ENCODE measurements at places on chromosomes 6 and 20. TPM values are rescaled to one million over a fixed set of nuclear protein-coding genes. Genes with fewer than 3 reads are reported as not detected.

The DLL1 gene
- total RNA-seq, result 19.4 TPM

The SSTR4 gene
- not detected for total RNA-seq

The C20orf202 gene
- total RNA-seq, result not detected

The PKHD1 gene
- total RNA-seq, result not detected

The RCAN2 gene
- 0.23 TPM for total RNA-seq

The PRL gene
- total RNA-seq, result not detected

The OR2H1 gene
- total RNA-seq, result not detected

The TRIM31 gene
- not detected for total RNA-seq

The CAP2 gene
- 3.3 TPM for total RNA-seq

The CST2 gene
- total RNA-seq, result not detected

The SLC24A3 gene
- total RNA-seq, result 0.08 TPM

The PPP1R14C gene
- total RNA-seq, result 38.1 TPM

The LINC00237 gene
- total RNA-seq, result not detected

The CLPSL1 gene
- not detected for total RNA-seq

The SAMD5 gene
- total RNA-seq, result 1.8 TPM

The PDE10A gene
- not detected for total RNA-seq

Data from hair follicular keratinocyte (primary cell).